ENCODE measurements at places on chromosomes 4 and X. TPM values are rescaled to one million over a fixed set of nuclear protein-coding genes. Genes with fewer than 3 reads are reported as not detected.

- DNase-seq, result peak; percentile 15
Measured at GRCh38 chr4:1604181-1604705, 79.9 kb downstream of the FAM53A start.

DNA sequence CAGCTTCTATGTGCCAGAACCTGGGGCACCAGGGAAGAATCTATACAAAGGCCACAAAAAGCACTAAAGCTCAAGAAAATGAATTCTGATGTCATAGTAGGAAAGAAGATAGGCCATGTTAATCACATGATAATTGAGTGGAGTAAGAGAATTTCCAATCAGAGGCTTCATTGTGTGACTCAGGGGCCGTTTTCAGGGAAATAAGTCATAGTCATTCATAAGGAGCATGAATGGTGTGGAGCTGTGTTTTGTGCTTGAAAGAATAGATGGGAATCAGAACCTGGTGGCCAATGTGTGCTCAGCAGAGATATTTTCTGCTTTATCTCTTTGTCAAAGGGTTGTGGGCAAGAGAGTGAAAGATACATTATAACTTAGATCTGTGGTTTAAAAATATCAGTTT, 102.4 kb upstream of the ZDHHC15 start:
- DNase-seq, result no peak

DNA sequence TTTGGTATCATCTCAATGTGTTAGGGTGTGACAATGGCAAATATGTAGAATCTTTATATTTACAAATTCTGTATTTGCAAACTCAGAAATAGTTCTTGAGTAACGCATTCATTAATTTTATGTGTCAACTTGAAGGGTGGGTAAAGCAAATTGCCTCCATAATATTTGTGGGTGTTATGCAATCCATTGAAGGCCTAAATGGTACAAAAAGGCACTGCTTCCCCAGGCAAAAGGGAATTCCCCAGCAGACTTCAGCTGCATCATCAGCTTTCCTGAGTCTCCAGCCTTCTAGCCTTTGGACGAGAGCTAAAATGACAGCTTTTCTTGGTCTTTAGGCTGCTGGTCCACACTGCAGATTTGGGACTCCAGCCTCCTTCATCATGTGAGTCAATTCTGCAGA, 292.2 kb upstream of the PCDH7 start:
- DNase-seq, result no peak

DNA sequence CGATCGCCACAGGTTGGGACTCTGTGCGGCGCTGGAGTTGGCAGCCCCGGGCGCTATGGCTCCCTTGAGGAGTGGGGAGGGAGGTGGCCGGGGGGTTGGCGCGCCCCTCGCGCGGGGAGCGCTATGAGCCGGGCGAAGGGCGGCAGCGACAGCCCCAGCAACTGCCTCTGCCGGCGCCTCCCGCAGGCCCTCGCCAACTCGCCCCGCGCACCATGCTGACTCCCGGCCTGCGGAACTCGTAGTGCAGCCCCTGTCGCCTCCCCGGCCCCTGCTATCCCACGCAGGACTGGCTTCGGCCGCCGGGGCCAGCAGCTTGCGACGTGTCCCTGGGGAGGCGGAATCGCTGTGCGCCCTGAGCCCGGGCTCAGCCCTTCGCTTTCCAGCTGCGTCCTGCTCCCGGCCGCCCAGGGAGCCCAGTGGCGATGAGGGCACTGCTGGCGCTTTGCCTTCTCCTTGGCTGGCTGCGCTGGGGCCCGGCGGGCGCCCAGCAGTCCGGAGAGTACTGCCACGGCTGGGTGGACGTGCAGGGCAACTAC, 415 bp downstream of the SHISA3 start:
- DNase-seq, result peak; percentile 41

DNA sequence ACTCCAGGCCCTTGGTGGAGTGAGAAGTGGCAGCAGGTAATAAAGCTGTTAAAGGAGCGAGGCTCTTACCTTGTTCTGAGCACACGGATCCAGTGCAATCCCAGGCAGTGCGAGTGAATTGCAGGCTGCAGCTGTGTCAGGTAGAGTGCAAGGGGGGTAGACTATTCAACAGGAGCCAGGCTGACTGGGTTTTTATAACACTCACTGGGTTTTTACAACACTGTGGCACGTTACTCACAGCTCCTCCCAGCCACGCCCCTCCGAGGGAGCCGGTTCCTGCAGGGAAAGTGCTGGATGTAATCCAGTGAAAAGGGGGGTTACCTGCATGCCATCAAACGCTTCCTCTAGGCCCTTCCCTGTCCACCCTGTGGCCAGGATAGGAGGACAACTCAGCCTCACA, 358 bp downstream of the FGFBP1 start:
- no peak for DNase-seq

GRCh38 chrX:7570432-7571029, 272.4 kb upstream of the VCX start:
- no peak for DNase-seq

GRCh38 chr4:122827258-122827878, 737 bp downstream of the FGF2 start:
- DNase-seq, result peak; percentile 63

GRCh38 chr4:153207567-153207966, 3.3 kb downstream of the TRIM2 start:
- peak; percentile 61 for DNase-seq

- no peak for DNase-seq
Measured at GRCh38 chr4:46385235-46385634, 4.7 kb downstream of the GABRA2 start.

DNA sequence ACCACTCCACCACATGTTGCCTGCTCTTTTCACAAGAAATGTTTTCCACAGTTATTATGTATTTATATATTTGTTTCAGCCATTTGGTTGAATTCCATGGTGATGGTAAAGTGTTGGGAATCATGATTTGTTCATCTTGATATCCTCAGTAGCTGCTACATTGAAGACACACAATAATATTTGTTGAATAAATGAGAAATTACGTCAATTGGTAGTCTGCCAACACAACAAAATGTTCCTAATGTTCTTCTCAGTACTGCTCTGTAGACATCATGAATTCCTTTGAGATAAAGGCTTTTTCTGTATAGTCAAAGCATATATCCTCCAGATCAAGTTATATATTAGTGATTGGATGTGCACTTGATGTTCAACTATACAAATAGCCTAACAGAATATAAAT, 29.5 kb downstream of the CXXC4 start:
- no peak for DNase-seq

GRCh38 chrX:111847491-111848133, 28.4 kb upstream of the TRPC5OS start:
- no peak for DNase-seq

GRCh38 chr4:10245751-10246150, 129.2 kb upstream of the WDR1 start:
- no peak for DNase-seq

GRCh38 chr4:147096667-147097604, 151.3 kb upstream of the TTC29 start:
- no peak for DNase-seq

DNA sequence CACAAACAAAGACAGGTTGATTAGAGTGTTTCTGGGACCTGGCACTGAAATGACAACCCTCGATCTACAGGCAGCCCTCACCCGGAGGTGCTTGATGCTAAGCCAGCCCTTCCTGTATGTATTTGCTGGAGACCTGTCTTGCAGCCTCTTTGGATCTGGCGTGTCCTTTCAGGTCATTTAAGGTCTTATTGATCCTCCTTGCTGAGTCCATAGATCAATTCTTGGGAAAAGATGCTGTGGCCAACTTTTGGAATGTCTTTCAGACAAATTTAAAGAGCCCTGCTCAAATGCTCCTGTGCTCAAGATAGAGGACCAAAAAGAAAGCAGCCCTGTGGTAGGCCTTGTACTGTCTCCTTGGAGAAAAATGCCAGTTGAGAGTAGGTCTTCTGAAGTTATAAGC, 6.8 kb upstream of the SETD7 start:
- no peak for DNase-seq

DNA sequence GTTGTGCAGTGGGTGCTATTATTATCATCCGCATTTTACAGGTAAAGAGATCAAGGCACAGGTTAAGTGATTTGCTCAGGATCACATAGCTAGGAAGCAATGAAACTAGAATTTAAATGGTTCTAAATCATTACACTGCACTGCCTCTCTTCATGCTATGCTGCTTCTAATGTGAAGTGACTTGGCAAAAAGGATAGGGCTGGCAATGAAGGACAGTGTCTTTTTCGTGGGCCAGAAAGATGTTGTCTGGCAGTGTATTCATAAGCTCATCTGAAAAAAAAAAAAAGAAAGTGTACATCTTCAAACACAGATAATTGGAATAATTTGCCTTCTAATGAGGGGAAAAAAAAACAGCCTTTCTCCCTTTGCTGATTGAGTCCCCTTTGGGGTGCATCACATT, 132.2 kb upstream of the FUNDC1 start:
- no peak for DNase-seq

DNA sequence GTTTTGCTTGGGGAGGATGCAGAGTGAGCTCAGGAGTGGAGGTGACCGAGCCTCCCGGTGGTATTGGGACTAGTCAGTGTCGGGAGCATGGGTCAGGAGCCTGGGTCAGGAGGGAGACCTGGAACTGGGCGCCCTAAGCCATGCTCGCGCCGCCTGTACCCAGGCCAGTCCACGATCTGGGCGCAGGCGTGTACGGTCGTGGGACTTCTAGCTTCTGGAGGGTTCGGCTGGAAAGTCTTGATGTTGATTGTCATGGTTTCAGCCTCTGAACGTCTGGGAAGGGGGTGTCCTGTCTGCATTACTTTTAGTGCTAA, 244 bp downstream of the EIF2S3 start:
- DNase-seq, result no peak

GRCh38 chrX:25206778-25207177, 191.0 kb upstream of the ARX start:
- DNase-seq, result no peak

- no peak for DNase-seq
Measured at GRCh38 chr4:7411491-7411890, 23.2 kb downstream of the PSAPL1 start.

- DNase-seq, result no peak
Measured at GRCh38 chrX:107755721-107756120, 19.9 kb downstream of the TSC22D3 start.

DNA sequence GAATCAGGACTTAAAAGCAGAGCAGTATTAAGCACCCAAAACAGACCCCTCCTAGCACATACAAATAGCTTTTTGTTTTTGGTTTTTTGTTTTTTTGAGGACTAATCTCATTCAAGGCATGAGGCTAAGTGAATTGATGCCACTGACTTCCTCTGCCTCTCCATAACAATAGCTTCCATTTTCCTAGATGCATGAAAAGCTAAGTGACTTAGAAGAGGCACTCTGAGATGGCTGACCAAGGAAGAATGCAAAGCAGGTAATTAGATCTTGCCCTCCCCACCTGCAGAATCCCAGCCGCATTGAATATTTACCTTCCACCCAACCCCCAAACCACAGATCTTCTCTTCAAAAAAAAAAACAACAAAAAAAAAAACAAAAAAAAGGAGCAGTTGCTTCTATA, 7.4 kb upstream of the KDR start:
- no peak for DNase-seq

DNA sequence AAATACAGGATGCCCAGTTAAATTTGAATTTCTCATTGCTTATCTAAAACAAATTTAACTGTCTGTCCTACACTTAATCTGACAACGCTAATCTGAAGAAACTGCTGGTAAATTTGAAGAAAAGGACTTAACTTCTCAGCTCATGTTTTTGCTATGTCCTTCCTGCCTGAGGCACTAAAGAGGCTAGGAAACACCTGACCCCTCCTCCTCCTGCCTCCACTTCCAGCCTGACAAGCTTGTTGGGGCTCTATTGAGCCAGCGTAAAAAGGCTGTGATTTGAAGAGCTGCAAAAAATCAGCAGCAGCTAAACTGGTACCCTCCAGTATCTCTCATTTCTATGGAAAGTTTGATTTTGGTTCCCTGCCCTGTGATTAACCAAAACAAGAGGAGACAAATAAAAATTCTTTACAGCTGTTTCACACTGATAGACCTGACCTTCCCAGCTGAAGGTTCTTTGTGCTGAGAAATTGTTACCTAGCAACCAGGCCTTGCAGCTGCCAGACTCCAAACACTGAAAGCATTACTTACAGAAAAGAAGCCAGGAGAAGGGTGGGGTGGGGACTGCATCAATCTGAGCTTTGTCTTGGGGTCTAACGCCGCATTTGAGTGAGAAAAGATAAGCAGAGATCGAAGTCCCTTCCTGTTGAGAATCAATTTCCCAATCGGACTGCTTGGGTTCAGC, 35.0 kb downstream of the DCX start:
- no peak for DNase-seq

GRCh38 chrX:21529771-21530170, 128.4 kb downstream of the KLHL34 start:
- DNase-seq, result no peak

- no peak for DNase-seq
Measured at GRCh38 chr4:146335763-146336409, 121.5 kb downstream of the REELD1 start.

DNA sequence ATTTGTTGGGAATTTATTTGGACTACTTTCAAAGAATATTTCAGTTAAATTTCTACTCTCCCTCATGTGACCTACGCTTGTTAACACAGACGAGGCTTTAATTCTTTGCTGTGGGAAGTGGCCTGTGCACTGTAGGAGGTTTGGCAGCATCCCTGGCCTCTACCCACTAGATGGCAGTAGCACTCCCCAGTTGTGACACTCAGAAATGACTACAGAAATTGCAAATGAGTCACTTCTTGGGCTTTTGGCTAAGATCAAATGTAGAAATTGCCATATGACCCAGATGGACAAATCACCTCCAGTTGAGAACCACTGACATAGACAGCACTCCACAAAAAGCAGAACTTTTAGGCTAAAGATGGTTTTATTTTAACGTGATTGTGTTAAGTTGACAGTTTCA, 22.1 kb downstream of the PIR start:
- DNase-seq, result peak; percentile 51

GRCh38 chr4:13159041-13159620, 325.0 kb downstream of the RAB28 start:
- DNase-seq, result no peak

- DNase-seq, result no peak
Measured at GRCh38 chr4:152677117-152677516, 2.7 kb downstream of the TMEM154 start.

Gene JAKMIP1
- 0.10 TPM for total RNA-seq

Gene ESX1
- not detected for total RNA-seq

Gene ADRA2C
- total RNA-seq, result 6.8 TPM

Gene SLC39A8
- 42.4 TPM for total RNA-seq

Gene CT47B1
- not detected for total RNA-seq

Gene RPL39
- 1,171 TPM for total RNA-seq

Gene SLC16A2
- 9.1 TPM for total RNA-seq

Gene ADAMTS3
- total RNA-seq, result 1.7 TPM

Gene HEPH
- total RNA-seq, result 40.7 TPM

Gene NSG1
- 10.1 TPM for total RNA-seq

Gene HELT
- total RNA-seq, result not detected

Gene RHOXF1
- 0.34 TPM for total RNA-seq

Gene IL21
- total RNA-seq, result not detected

Gene VGLL1
- total RNA-seq, result not detected

Gene UGT2B17
- total RNA-seq, result not detected
